Inflammatory macrophage treated with lipopolysaccharide for 1 hour (primary cell): ENCODE measurements at places on chromosomes 12 and 14.

DNA sequence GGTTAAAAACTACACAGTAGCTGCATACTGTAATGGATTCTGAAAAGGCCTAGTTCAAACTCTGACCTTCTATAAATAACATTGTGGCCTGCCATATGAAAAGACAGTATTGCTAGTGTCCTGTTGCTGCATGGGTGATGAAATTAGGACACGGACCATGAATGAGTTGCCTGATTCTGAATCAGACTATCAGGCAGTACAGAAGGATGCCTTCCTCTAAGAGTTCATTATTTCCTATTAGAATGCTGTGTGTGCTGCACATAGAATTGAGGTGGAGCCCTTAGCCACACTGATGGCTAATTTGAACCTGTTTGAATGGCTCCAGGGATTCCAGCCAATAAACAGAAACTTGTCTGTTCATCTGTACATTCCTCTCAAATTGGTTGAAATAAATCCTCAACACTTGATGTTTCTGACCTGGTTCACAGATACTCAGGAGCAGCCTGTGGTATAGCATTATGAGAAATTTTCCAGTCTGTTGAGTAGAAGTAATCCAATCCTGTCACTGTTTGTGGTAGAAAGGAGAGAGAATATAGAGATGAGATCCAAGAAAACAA is 483.2 kb downstream of the APAF1 start:
- no peak for DNase-seq

- no peak for DNase-seq
Measured at GRCh38 chr12:120820884-120821510, 83.2 kb downstream of the SPPL3 start.

- DNase-seq: no peak
Measured at GRCh38 chr12:12624498-12624992, 12.9 kb downstream of the CREBL2 start.

DNA sequence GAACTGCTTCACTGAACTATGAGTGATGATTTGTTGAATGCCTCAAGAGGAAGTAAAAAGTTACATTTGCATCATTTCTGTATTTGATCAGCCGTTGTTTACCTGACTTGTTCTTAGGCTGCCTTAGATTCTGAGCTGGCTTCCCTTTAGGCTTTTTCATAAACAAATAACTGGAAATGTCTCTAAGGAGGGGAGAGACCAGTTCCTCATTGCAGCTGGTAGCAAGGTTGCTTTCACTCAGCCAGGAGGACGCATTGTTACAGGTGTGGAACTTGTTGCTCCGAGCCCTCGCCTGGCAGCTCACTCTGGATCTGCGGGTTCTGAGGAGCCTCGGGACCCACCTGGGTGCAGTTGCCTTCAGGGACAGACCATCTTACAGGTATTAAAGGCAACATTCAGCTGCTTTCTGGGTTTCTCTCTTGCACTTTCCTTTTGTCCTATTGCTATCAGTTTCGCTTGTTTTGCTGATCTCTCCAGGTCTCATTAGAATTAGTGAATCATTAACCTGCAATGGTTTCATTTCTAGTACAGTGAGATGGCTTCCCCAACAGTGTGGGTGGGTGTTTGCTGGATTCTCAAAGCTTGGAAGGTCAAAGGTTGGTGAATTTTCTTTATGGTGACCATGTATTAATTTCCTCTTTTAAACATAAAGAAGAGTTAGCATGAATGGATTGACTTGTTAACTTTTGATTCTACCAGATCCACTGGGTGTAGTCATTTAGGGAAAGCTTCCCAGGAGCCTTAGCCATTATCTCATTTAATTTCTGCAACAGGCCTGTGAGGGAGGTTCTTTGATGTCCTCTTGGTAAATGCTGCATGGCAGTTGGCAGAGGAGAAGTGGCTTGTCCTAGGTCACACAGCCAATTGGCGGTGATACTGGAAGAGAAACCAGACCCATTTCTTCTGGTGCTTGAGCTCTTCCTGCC is at the start of gene PLEKHG7:
PLEKHG7 (plus strand) TSS at position 236 of the 926 bp plus-strand sequence. CDS start 3,643 bp downstream, outside the sequence.
- DNase-seq: no peak

- peak; percentile 85 for DNase-seq
Measured at GRCh38 chr14:105203057-105203531, 22.0 kb upstream of the NUDT14 start.
